Right ventricle myocardium superior (tissue), 1 donor: ENCODE measurements at places on chromosomes 16 and 17. TPM values are rescaled to one million over a fixed set of nuclear protein-coding genes. Genes with fewer than 3 reads are reported as not detected.

DNA sequence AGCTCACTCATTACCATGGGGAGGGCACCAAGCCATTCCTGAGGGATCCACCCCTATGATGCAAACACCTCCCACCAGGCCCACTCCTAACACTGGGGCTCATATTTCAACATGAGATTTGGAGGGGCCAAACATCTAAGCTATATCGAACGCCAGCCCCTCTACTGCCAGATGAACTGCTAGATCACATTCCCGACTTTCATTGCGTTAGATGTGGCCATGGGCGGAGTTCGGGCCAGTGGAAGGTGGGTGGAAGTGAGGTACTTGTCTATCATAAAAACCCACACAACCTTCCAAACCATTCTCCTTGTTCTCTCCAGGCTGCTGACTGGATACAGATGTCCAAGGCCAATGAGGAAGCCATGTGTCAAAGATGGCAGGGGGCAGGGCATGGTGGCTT is 27.0 kb upstream of the ANKRD40CL start:
- no peak for DNase-seq

DNA sequence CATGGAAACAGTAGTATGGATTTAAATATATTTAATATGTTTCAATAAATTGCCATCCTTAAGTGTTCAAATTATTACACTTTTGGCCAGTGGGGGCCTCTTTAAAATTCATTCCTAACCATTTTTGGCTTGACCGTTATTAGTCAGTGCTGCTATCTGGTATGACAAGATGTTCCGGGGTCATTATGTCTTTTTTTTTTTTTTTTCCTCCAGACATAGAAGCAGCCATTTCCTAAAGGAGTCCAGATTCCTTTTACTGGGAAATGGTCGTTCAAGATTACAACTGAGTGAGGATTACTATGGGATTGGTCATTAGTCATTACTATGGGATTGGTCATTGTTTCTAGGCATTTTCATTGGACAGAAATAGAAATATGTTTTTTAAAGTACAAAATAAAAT is 53.4 kb downstream of the NF1 start:
- DNase-seq: no peak

DNA sequence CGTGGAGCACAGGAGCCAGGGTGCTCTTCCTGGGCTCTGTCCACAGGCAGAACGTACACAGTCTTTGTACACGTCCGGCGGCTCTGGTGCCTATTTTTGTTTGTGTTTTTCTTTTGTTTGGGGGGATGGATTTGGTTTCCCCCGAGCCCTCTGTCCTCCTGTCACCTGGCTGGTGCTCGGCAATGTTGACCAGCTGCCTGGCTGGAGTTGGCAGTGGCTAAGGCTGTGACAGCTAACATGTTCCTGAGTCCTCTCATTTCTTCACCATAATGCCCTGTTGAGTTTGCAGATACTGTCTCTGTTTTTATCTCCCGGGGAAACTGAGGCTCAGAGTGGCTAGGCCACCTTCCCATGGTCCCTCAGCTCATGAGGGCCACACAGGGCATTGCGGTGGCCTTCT is 25.7 kb downstream of the MAPT start:
- DNase-seq: no peak

Gene TNFRSF17
- not detected for total RNA-seq

DNA sequence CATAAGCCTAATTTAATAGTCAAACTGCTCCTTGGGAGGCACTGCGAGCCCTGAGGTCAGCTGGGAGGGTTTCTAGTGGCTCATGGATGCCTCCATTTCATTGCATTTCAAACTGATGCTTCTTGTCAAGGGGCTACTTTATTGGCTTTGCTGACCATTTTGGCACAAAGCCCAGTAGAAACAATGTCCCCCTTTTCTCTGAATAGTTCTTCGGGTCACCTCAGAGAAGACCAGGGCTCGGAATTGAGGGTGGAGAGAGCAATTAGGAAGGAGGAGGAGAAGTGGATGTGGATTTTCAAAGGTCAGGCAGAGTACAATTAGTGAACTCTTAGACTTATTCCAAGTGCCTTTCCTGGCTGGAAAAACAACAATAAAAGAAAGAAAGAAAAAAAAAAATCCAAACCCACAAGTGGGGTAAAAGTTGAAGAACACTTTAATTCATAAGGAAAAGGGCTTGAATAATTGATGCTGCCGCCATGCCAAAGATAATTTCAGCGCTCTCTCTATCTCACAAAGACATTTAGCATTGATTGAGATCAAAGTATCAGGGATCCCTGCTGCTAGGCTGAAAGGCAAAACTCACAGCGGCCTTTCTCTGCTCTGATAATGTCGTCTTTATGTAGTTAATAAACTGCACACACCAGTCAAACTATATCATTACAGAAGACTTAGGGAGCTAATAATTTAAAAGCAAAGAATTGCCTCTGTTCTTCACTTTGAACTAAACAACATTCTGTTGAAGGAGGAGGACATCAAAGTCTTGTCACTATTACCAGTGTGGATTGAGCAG is 122.7 kb downstream of the RGS9 start:
- DNase-seq: no peak

Gene LGALS9B
- not detected for total RNA-seq

GRCh38 chr16:90020838-90021382 is 1.7 kb upstream of the DBNDD1 start:
- DNase-seq: no peak

GRCh38 chr16:3920206-3920605 is 39.7 kb upstream of the CREBBP start:
- DNase-seq: no peak

GRCh38 chr17:1566505-1567199 is 4.1 kb upstream of the PITPNA start:
- DNase-seq: no peak

DNA sequence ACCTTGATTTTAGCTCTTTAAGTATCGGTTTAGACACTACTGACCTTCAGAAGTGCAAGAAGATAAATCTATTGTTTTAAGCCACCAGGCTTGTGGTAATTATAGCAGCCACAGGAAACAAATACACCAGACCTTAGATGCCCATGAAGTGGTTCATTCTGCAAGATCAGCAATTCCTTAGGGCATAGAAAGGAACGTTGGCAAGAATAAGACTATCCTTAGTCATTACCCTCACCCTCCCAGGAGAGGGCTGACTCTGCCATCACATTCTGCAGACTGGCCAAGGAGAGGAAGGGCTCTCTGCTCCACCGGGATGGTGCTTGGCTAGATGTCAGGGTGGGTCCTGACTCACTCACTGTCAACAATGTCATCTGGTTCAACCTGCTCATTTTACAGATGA is 14.1 kb upstream of the NDEL1 start:
- DNase-seq: no peak

Gene PIMREG
- total RNA-seq: 0.59 TPM

Gene CCDC200
- total RNA-seq: not detected

Gene MMP25
- 1.3 TPM for total RNA-seq

Gene HCRT
- not detected for total RNA-seq

Gene CRYBA1
- total RNA-seq: not detected

DNA sequence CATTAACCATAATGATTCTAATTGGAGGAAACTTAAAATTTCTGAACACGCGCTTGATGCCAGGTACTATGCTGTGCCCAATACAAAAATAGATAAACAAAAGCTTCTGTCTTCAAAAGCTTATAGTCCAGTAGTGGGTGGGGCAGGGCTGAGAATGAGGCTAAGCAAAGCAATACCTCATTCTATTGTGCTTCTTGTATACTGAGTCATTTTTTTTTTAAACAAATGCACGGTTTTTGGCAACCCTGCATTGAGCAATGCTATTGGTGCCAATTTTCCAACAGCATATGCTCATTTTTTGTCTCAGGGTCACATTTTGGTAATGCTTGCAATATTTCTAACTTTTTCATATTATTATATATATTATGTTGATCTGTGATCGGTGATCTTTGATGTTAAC is 34.7 kb upstream of the HNF1B start:
- no peak for DNase-seq

- DNase-seq: no peak
Measured at GRCh38 chr17:82237083-82237745, 8.4 kb downstream of the SLC16A3 start.
